Heart left ventricle (tissue), 16 donors: ENCODE measurements at places on chromosomes 7 and 10. TPM values are rescaled to one million over a fixed set of nuclear protein-coding genes. Genes with fewer than 3 reads are reported as not detected.

DNA sequence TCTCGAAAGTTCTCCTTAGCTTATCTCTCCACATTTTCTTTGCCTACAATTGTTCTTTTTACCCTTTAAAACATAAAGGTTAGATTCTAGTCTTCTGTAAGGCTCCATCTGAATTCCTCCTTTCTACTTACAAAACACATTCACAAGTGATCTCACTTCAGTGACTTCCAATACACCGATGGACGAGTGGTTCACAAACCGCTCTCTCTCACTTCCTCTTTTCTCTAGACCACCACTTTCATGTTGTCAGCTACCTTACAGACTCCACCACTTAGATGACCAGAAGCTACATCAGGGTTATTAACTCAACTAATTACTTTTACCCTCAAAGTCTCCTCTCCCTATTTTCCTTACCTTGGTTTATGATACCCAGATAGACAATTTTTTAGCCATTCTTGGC is 11.8 kb downstream of the MET start:
- no peak for DNase-seq

- DNase-seq = no peak
Observed at GRCh38 chr7:105365541-105366534, 22.9 kb downstream of the SRPK2 start.

Gene ADAM12
- total RNA-seq = 0.71 TPM

DNA sequence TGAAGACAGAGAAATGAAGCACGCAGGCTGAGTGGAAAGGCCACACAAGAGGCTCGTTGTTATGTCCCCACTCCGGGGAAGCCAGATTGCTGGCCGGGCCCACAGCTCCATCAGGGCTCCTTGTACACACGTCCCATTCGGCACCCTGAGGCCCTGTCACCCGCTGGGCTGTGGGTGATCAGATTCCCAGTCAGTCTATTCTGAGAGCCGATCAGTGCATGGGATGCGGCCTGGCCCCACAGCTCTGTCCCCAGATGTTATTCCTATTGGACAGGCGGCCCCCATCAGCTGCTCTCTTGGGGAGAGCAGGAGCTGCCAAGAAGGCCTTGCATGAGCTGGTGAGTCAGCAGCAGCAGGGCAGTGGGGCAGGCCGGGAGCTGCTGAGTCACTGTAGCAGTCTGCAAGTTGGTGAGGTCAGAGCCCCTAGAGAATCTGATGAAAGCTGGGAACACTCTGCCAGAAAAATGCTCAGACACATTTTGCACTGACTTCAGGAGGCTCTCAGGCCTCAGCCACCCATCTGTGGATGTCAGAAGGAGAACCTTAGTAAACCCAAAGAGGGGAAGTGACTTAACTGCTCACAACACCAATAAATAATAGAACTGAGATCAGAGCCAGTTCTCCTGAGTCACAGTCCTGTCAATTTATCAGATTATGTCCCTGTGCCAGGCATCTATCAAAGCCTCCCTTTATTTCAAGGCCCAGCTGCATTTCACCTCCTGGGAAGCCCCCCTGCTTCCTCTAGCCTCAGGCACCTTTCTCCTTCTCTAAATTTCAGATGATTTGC is 9.4 kb upstream of the PSAP start:
- peak; percentile 91 for DNase-seq

Gene ACSL5
- total RNA-seq = 9.0 TPM

- no peak for DNase-seq
Observed at GRCh38 chr7:4792537-4793126, 17.2 kb downstream of the AP5Z1 start.

GRCh38 chr10:119761106-119761505 is 35.3 kb downstream of the INPP5F start:
- no peak for DNase-seq

DNA sequence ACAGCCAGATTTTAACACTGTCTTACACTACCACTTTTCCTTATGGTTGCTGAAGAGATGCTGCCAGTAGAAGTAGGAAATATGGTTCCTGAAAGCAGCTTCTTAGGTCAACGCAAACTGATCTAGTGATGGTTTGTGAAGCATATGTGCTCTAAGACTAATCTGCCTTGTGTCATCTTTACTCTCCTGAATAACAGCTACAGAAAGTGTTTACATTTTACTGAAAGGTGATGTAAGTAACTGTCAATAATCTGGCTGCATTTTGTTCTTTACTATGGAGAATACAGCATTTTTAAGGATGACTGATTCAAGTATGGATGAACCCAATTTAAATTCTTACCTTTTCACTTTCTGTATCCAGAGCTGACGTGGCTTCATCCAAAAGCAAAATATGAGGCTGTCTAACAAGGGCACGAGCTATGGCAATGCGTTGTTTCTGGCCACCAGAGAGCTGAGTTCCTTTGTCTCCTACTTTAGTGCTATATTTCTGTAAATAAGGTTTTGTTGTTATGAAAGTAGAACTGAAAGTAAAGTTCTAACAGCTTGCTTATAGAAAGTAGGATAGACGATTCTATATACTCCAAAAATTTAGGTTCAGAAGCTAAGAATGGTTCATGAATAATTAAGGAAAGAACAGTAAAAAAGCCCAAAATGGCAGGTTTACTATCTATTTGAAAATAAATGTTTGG is 30.2 kb upstream of the ABCB4 start:
- no peak for DNase-seq

Gene CPA4
- 0.33 TPM for total RNA-seq

Gene LGI1
- not detected for total RNA-seq

- no peak for DNase-seq
Observed at GRCh38 chr7:41630741-41631140, 72.1 kb downstream of the INHBA start.

Gene TLL2
- 1.8 TPM for total RNA-seq

Gene FAM13C
- 12.2 TPM for total RNA-seq

Gene AGBL3
- 1.5 TPM for total RNA-seq

Gene PON1
- total RNA-seq = not detected

DNA sequence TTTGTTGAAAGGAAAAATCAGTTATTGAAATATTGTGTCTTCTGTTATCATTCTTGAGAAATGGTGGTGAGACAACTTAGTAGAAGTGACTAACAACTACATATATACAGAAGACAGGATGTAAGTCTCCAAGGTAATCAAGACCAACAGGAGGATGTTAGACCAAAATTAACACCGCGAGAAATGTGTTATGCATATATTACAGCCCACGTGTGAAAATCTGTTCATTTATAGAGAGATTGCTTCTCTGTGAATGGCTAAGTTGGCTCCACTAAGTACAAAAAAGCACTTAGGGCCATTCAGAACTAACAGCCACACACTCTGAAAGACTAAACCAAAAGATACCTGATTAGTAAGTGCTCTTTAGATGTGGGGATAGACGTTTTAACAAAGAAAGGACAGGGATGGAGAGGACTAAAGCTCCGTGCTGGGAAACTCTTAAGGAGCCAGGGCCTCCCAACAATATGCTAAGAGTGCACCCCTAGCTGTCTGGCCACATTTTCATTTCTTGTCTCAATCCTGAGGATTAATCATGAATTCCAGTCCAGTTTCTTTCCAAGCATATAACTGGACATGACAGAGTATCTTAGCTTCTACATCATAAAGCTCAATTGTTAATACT is 26.5 kb downstream of the HDAC9 start:
- no peak for DNase-seq

DNA sequence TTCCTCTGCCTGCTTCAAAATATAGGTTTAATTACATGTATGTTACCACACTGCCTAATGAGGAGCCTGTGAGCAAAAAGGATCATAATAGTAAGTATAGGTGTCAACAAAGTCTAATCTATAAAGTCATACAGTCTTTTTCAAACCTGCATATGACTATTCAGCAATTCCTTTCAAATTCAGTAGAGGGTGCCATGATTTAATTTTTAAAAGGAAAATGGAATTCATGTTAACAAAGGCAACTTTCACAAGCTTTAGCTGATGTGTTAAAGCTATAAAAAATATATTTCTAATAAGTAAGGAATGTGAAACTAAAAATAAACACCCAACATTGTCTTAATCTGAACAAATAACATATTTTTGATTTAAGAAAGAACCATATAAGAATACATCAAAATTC is 52.1 kb downstream of the MPP7 start:
- no peak for DNase-seq

DNA sequence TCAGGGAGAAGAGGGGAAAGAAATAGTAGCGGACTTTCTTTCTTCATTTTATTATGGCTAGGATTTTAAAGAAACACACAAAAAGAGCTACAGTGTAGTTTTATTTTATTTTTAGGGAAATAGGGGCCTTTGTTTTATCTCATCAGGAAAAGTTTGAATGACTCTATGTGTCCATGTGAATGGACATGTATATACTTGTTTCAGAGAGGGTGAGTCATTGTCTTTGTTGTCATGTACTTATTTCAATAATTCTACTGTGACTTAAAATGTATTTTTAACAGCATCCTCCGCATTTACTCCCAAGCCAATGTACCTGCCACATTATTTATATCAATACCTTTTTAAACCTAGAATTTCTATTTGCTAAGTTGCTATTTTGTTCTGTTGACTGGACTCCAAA is 569.5 kb downstream of the SORCS3 start:
- no peak for DNase-seq

Gene ASZ1
- total RNA-seq = not detected

DNA sequence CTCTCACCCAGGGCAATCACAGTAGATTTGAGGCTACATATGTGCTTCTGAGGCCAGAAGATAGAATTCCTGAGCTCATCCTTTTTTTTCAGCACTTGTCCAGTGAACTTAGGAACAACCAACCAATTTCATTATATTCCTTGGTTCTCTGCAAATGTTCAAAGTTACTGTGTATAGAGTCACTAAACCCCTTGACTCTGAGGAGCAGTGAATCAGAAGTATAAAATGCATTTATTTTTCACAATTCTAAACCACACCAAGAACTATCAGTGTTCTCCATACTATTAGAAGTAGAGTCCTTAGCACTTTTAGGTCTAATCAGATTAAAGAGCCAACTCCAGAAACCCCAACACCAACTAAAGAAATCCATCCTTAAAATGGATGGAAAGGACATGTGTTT is 19.6 kb upstream of the PAPSS2 start:
- no peak for DNase-seq

GRCh38 chr7:6648066-6648814 is 11.1 kb downstream of the ZNF316 start:
- DNase-seq = peak; percentile 55

- no peak for DNase-seq
Observed at GRCh38 chr10:76155961-76156360, 724.5 kb downstream of the LRMDA start.

DNA sequence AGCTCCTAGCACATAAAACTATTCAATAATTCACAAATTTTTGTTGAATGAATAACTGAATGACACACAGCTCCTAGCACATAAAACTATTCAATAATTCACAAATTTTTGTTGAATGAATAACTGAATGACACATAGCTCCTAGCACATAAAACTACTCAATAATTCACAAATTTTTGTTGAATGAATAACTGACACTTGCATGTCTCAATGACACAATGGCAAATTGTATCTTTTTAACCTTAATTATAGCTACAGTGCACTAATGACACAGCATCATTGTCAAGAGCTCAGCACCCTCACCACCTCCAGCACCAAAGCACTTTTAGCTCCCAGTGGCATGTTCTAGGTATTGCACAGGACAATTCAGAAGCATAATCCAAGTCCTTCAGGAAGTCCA is 131.6 kb downstream of the PDE1C start:
- DNase-seq = no peak

DNA sequence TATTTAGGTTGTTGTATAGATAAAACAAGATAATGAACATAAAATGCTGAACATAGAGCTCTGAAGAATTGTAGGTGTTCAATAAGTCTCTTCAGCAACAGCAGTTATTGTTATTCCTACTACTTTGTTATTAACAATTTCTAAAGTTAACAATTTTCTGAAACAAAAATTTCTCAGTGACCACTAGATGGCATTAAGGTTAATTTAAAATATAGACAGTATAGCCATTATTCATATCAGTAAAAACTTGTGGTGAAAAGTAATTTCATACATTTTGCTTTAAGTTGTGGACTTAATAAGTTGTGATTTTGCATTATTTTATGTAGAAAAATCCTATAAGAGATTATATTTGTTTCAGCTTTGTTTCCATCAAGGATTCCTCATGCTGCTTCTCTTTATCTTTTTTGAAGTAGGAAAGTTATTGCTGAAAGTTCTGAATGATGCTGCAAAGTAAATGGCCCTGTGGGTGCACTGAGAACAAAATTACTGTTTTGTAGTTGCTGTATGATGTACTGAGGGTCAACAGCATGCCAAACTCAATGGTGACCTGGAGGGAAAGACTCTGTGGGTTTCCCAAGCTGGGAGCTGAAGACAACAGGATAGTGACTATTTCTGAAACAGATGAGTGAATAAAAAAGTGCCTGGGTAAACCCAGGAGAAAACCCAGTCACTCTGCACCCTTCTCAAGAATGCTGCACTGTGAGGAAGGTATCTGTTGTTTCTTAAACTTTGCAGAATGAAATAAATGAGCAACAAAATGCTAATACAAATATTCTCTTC is 253.6 kb downstream of the KIF20B start:
- no peak for DNase-seq
